ENCODE measurements at places on chromosomes 12 and 14.
A peak's percentile ranks its signal among the peaks of the same experiment; 100 is the strongest.

GRCh38 chr14:40417777-40418401, 985.7 kb upstream of the FBXO33 start:
- DNase-seq: peak; percentile 40

DNA sequence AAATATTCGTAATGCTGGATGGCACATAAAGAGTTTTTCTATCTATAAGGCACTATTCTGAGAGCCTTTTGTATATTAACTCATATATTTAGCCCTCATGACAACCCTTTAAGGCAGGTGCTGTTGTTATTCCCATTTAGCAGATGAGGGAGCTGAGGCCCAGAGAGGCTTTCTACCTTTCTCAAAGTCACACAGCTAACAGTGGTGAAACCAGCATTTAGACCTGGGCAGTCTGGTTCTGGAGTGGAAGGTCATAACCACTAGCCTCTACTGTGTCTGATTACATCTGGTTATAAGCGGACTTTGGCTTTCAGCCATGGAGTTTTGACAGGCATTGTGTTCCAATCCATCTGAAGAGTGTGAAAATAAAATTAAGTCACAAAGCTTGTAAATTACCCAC, 41.2 kb upstream of the HDAC7 start:
- no peak for DNase-seq

- DNase-seq: no peak
Observed at GRCh38 chr14:90499908-90500664, 103.3 kb downstream of the CALM1 start.

GRCh38 chr12:50637870-50638481, 125.9 kb upstream of the ATF1 start:
- peak; percentile 87 for DNase-seq

- no peak for DNase-seq
Observed at GRCh38 chr12:119857041-119857591, 20.0 kb downstream of the CIT start.

- no peak for DNase-seq
Observed at GRCh38 chr12:2550561-2551411, 244.0 kb upstream of the FKBP4 start.

- DNase-seq: peak; percentile 30
Observed at GRCh38 chr14:77097006-77097699, 905 bp upstream of the CIPC start.

GRCh38 chr14:61997161-61997560, 234.9 kb downstream of the SNAPC1 start:
- DNase-seq: no peak

DNA sequence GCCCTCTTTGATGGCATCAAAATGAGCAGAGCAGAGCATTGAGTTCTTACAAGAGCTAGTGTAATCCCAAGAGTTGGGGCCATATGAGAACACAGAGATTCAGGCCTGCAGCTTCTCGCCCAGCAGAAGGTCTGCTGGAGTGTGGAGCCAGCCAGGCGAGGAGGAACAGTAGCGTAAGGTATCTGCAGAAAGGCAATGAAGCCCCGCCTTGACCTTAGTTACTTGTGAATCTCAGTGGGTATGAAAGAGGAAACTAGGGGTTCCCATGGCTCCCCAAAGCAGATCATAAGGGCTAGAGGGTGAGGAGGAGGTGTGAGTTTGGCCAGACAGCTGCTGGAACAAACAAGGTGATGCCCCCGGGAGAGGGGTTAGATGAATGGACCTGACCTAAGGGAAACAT, 49.4 kb downstream of the SLC8A3 start:
- DNase-seq: no peak

- DNase-seq: no peak
Observed at GRCh38 chr12:97375310-97375709, 87.3 kb upstream of the RMST start.

DNA sequence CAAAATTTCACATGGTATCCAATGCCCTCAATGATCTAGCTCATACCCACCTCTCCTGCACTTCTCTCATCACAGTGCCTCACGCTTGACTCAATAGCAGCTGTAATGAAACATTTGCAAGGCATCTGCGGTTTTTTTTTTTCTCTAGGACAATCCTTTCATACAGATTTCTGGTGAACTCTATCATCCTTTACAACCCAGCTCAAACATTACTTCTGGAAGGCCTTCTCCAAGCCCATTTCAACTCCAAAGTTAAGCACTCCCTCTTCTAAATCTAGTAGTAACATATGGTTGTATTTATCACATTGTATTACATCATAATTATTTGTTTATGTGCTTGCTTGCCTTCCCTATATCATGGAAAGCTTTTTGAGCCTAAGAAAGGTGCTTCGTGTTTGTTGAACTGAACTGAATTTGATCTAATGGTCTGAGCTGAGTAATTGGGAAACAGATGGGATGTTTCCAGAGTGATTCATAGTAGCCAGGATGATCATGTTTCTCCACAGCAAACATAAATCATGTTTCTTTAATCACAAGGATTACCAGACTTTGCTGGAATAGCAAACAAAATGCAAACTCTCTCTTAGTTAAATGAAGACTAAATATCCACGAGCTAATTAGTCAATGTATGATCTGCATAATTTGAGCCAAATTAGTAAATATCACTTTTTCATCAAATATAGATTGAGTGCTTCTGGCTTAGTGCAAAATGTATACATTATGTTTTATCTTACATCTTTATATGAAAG, 14.3 kb downstream of the CFL2 start:
- no peak for DNase-seq

- DNase-seq: no peak
Observed at GRCh38 chr14:51638071-51638944, 13.4 kb upstream of the FRMD6 start.

DNA sequence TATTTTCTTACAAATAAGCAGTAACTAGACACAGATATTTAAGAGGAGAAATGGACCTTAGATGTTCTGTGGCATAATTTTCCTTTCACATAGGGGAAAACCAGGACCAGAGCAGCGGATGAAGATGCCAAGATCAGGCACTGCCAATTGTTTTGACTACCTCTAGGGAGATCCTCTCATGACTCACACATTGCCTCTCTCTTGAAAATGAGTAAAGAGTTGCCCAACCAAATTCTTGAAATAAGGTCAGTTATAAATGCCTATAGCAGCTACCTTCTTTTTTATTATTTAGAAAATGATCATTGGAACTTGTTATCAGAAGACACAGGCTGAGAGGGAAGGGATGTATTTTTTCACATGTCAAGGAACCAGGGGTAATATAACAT, 263.4 kb upstream of the PLEKHG7 start:
- no peak for DNase-seq

DNA sequence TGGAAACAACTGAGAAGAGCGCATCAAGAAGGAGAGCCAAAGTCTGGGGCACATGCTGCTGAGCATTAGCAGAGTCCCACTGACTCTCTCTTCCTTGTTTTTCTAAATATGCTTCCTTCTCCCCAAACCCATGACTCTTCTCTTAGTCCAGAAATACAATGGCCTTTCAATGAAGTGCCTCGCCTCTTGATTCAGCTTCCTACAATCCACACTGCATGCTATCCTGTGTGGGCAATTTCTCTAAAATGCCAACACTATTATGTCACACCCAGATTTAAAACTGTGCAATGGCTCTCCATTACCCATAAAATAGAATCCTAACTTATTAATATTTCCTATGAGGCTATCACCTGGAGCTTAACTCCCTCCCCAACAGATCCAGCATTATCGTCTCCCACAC, 198.6 kb downstream of the RPAP3 start:
- DNase-seq: no peak

GRCh38 chr14:105018414-105018813, 2.5 kb downstream of the CDCA4 start:
- DNase-seq: no peak

DNA sequence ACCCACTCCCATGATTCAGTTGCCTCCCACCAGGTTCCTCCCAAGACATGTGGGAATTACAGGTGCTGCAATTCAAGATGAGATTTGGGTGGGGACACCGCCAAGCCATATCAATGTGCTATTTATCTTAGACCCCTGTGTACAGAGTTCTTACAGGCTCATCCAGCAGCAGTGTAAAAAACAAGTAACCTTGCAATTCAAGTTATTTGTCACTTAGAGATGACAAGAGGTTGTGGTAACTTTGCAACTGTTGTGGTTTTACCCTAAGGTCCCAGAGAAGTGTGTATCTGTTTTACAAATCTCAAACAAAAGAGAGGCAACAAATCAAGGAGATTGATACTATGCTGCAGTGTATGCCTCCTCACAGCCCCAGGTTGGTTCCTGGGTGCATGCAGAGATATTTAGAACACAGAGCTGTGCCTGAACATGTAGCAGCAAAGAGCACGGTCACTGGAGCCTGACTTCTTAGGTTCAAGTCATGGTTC, 11.5 kb upstream of the HELB start:
- DNase-seq: peak; percentile 42

DNA sequence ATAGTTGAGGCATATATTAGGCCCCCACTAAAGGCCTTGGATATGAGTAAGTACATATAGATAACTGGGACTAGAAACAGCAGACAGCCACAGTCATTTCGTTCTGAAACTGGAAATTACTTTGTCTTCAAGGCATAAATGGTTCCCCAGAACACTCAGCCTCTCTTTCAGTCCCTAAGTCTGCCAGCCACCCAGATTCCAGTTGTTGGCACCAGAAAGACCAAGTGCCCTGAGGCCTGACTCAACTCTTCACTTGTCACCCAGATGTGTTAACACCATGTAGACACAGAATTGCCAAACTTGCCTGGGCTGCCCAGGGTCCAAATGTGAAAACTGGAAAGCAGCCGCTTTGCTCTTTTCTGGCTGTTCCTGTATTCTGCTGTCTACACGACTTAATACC, 3.0 kb upstream of the LGALS3 start:
- no peak for DNase-seq

GRCh38 chr12:59823567-59823966, 227.7 kb downstream of the SLC16A7 start:
- DNase-seq: no peak

DNA sequence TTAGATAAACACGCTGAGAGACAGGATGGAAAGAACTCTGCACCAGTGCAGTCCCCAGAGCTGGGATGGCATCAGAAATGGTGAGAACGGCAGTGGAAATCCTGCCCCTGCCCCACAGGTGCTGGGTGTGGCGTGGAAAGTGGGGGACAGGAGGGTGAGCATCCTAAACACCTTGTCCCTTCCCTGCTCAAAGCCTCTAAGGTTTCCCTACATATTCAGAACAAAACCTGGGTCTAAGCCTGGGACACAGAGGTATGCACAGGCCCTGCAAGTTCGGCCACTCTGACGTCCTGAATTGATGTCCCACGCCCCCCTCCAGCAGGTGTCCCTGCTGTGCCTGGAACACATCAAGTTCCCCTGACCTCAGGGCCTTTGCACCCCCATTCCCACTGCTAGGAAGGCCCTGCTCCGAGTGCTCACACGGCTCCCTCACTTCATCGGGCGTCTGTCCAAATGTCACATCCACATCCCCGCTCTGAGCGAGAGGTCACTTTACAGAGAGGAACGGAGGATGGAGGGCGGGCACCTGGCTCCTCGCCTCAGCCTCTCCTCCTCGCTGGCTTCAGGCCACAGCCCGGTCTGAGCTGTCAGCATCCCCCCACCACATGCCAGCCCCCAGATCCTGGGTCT, 38.5 kb upstream of the SFSWAP start:
- no peak for DNase-seq

DNA sequence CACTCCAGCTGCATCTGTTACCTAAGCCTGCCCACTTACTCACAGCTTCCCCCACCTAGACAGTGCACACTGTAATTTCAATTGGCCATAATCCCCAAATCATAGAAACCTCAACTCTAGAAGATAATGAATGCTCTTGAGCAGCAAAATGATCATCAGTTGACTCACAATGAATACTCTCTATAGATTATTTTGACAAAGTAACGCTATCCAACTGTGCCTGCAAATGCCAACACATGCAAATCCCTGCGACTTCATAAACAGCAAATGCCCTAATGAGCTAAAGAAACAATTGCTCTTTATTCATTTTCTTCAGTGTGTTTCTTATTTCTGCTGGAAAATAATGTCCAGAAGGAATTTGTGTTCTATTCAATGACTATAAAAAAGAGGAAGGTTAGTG, 319.5 kb downstream of the PAWR start:
- DNase-seq: no peak

GRCh38 chr12:678747-679712, 15.8 kb upstream of the NINJ2 start:
- DNase-seq: no peak

DNA sequence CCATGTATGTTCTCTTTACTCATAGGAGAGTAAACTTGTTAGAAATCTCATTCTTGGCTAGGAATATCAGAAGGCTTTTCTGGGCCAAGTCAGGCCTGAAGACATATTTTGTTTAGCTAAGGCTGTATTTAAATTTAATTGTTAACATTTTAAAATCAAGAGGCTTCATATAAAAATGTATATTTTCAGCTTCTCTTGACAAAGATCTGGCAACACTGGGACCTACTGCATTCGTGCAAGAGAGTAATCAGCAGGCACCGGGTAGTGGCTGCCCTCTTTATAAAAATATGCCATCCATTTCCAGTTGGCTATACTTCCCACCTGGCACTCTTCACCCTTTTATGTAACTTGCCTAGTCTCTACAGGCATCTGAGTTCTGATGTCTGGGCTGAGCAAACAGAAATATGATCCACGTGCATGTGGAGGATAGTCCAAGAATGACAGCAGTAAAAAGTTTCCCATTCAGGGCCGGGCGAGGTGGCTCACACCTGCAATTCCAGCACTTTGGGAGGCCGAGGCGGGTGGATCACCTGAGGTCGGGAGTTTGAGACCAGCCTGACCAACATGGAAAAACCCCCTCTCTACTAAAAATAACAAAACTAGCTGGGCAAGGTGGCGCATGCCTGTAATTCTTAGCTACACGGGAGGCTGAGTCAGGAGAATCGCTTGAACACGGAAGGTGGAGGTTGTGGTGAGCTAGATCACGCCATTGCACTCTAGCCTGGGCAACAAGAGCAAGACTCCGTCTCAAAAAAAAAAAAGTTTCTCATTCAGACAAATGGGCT, 2.0 kb upstream of the SOS2 start:
- DNase-seq: no peak

DNA sequence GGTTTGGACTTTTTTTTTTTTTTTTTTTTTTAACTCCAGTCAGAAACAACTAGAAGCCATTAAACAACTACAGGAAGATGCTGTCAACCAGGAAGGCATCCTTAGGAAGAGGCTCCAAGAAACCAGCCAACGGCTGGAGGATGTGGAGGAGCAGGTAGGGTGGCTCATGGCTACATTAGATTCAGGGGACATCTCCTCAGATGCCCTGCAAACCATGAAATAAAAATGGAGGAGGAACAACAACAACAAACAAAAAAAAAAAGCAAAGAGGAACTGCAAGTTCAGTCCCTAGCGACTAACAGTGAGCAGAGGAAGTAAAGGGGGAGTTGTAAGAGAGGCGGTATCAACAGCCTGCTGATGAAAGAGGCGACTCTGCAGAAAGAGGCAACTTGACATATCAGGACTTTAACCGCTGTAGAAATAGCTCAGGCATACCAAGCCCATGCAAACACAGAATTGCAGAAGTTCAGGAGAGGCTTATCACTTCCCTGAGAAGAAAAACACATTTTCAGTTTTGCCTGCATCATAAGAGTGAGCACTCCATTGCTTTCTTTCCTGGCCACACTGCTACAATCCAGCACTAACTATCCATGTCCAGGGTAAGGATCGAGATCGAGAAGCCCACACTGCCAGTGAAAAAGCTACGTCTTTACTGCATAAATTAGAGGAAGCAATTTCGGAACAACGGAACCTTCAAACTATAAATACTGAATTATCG, 103.5 kb upstream of the BCAT1 start:
- DNase-seq: peak; percentile 92

Measured in hematopoietic multipotent progenitor cell treated with erythropoietin and hydrocortisone succinate and interleukin-3 and kit ligand, for 6 days (in vitro differentiated cells).